CD4-positive, CD25-positive, alpha-beta regulatory T cell (primary cell): ENCODE measurements at places on chromosomes 6 and 20. TPM values are rescaled to one million over a fixed set of nuclear protein-coding genes. Genes with fewer than 3 reads are reported as not detected.

DNA sequence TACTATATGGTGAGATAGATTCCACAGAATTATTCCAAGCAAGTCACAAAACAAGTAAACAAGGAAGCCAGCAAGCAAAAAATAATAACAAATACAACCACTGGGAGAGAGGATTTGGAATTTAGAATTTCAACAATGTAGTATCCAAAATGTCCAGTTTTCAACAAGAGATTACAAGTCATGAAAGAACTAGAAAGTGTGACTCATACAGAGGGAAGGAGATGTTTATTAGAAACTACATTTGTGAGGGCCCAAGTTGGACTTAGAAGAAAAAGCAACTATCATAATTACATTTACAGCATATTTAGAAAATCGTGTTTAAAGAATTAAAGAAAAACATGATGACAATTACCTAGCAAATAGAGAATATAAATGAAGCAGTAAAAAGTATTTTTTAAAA is 494.6 kb upstream of the ID4 start:
- DNase-seq: no peak
- no peak overlapping the region for H3K27ac ChIP-seq
- no peaks in the 10 kb centered on the region for H3K27me3 ChIP-seq
- H3K36me3 ChIP-seq: no peaks in the 10 kb centered on the region
- no peak overlapping the region for H3K4me3 ChIP-seq

DNA sequence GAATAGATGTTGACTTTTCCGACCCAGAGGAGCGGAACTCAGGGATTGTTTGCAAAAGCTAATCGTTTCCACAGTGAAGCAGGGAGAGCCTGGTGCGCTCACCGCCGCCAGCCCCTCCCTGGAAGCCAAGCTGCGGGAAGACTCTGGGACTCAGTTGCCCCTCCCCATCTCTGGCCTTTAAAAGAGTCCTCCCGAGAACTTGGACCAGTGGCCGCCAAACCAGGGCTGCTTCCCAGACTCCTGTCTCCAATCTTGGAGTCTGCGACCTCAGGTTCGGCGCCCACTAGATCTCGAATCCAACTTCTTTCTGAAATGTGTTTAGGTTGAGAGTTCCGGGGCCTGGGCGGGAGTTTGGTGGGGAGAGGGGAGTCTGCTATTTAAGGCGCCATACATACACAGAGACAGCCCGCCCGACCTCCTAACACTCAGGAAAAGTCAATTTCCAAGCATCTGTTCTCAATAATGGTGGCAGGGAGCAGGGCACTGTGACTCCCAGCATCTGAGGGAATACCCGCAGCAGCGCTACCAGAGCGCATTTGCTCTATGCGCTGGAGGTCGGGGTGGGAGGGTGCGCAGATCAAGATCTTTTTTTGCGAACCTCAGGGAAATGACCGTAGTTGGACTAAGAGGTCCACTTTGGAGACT is 800 bp upstream of the GRIK2 start:
- H3K4me1 ChIP-seq: no peaks in the 10 kb centered on the region
- peaks cover 10% of the 10 kb centered on the region for H3K27me3 ChIP-seq
- no peak for DNase-seq
- no peak overlapping the region for H3K27ac ChIP-seq
- H3K4me3 ChIP-seq: no peak overlapping the region
- no peaks in the 10 kb centered on the region for H3K36me3 ChIP-seq

- H3K4me1 ChIP-seq: no peaks in the 10 kb centered on the region
- no peak overlapping the region for H3K4me3 ChIP-seq
- no peaks in the 10 kb centered on the region for H3K27me3 ChIP-seq
- no peak for DNase-seq
These were observed 138.9 kb downstream of the TENT5A start for GRCh38 chr6:81613606-81614005.

GRCh38 chr6:82779041-82779440 is 286.6 kb downstream of the UBE3D start:
- no peaks in the 10 kb centered on the region for H3K4me1 ChIP-seq
- H3K36me3 ChIP-seq: no peaks in the 10 kb centered on the region
- no peak for DNase-seq

DNA sequence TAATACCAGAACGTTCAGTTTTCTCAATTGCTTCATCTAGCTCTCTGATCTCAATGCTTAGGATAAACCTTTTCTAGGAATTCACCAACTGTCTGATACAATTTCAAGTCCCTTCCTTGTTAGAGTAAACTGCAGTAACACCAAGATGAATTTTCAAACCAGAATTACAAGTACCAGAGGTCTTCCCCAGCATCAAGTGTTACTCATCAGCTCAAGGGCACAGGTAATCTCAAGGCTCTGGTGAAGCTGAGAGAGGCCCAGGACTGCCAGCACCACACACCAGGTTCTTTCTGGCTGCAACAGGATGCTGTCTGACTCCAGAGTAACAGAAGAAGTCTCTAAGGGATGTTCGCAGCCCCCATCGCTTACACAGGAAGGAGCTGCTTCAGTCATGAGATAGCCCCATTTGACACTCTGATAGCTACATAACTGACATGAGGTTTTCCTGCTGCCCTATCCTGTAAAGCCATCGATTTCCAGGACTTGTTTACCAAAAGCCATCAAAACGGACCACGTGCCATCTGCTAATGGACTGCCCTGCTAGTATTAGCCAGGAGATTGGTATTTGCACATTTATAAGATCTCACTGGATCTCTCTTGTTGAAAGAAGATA is 549.4 kb downstream of the UTRN start:
- no peak overlapping the region for H3K4me3 ChIP-seq
- no peaks in the 10 kb centered on the region for H3K27me3 ChIP-seq
- H3K36me3 ChIP-seq: peaks cover 71% of the 10 kb centered on the region
- H3K4me1 ChIP-seq: no peaks in the 10 kb centered on the region
- H3K27ac ChIP-seq: no peak overlapping the region
- DNase-seq: no peak

DNA sequence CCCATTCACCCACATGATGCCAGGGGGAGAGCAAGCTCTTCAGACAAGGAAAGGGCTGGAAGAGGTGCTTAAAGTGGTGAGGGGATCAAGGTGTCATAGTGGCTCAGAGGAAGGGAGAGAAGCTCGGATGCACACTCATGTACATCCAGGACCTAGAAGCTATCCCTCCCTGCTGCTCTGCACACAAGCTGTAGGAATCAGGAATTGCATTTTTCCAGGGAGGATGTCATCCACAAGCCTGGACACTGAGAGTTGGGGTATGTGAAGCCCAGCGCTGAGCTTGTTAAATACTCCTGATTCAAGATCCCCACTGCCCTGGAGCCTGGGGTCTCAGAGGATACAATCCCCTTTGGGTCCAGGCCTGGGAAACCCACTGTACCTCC is 85.8 kb upstream of the CCDC167 start:
- no peak overlapping the region for H3K4me3 ChIP-seq
- H3K27ac ChIP-seq: no peak overlapping the region
- DNase-seq: no peak
- no peaks in the 10 kb centered on the region for H3K27me3 ChIP-seq
- no peaks in the 10 kb centered on the region for H3K36me3 ChIP-seq
- no peaks in the 10 kb centered on the region for H3K4me1 ChIP-seq

GRCh38 chr20:7090811-7091210 is 323.3 kb downstream of the BMP2 start:
- H3K36me3 ChIP-seq: no peaks in the 10 kb centered on the region
- no peaks in the 10 kb centered on the region for H3K4me1 ChIP-seq
- no peak overlapping the region for H3K4me3 ChIP-seq
- H3K27ac ChIP-seq: no peak overlapping the region

DNA sequence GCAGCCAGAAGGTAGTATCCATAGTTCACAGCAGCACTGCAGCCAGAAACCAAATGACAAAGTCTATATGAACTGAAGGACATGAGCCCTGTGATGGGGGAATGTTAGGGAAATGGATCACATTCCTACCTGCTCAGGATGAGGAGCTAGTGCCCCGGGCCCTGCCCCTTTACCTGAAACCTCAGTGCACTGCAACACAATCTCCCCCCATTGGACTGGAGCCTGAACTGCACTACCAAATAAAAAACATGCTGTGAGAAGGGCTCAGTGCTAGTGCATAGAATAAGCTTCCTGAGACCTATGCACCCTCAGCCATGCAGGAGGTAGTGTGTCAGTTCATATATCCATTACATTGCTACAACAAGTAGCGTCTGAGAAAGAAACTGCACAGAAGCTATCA is 477.8 kb downstream of the HACE1 start:
- H3K27me3 ChIP-seq: no peaks in the 10 kb centered on the region
- no peak overlapping the region for H3K27ac ChIP-seq
- H3K36me3 ChIP-seq: no peaks in the 10 kb centered on the region
- no peaks in the 10 kb centered on the region for H3K4me1 ChIP-seq
- no peak overlapping the region for H3K4me3 ChIP-seq
- no peak for DNase-seq

The SLC17A1 gene
- not detected for total RNA-seq

The TEAD3 gene
- not detected for total RNA-seq

The FAXC gene
- total RNA-seq: not detected

The TPBG gene
- total RNA-seq: not detected

The PI16 gene
- 62.2 TPM for total RNA-seq
